ENCODE measurements at places on chromosomes 1 and 21. TPM values are rescaled to one million over a fixed set of nuclear protein-coding genes. Genes with fewer than 3 reads are reported as not detected.

The MYBPHL gene
- 62.2 TPM for total RNA-seq

DNA sequence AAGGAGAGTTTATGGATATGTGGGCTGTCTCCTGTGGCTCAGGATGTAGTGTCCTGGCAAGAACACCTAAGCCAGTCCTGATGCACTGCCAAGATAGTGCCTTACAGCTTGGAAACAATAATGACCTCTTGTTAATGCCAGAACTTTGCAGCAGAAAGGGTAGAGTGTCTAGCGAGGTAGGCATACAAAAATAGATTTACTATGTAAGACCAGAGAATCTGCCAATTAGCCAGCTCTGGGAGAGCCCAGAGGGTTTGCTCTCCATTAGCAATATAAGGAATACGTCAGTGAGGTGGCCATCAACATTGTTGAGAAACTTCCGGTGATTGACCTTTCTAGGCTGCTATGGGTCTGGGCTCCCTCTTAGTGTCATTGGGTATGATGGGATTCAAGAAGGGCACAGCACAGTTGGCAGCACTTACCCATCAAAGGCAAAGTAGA is 178.5 kb upstream of the GALNT2 start:
- peak; percentile 23 for DNase-seq

GRCh38 chr1:85048296-85049064 is at the start of gene MCOLN3:
Gene MCOLN3 (minus strand): TSS chr1:85048500. CDS start chr1:85045360, 3,140 bp downstream.
- DNase-seq, result no peak

- DNase-seq, result peak; percentile 85
Measured at GRCh38 chr1:45913183-45913683, 109.8 kb downstream of the MAST2 start.

The LDLRAD1 gene
- not detected for total RNA-seq

DNA sequence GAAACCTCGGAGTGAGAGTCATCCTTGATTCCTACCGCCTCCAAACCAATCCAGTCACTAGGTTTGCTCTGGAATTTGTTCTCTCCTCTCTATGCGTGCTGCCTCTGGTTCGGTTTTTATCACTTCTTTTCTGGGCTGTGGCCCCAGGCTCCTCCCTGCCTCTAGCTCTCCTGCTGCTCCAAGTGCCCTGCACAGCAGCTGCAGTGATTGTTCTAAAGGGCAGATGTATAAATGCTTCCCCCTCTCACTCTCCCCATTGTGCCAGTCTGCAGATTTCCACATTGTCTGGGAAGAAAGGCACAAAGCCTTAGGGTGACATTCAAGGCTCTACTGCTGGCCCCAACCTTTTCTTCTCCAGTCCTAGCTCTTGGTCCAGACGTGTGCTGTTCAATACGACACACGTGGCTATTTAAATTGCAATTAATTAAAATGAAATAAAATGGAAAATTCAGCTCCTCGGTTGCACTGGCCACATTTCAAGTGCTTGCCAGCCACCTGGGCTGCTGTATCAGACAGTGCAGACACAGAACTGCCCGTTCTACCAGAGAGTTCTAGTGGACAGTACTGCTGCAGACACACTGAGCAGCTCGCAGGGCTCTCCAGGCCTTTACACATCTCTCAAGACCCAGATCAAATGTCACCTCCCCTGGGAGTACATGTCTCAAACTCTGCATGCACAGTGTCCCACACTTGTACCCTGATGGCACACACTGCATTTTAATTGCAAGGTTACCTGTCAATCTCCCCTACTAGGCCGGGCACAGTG is 12.4 kb downstream of the TRIM62 start:
- DNase-seq, result no peak

The LIN28A gene
- not detected for total RNA-seq

The FAM110D gene
- total RNA-seq, result 4.3 TPM

The DVL1 gene
- total RNA-seq, result 75.0 TPM

DNA sequence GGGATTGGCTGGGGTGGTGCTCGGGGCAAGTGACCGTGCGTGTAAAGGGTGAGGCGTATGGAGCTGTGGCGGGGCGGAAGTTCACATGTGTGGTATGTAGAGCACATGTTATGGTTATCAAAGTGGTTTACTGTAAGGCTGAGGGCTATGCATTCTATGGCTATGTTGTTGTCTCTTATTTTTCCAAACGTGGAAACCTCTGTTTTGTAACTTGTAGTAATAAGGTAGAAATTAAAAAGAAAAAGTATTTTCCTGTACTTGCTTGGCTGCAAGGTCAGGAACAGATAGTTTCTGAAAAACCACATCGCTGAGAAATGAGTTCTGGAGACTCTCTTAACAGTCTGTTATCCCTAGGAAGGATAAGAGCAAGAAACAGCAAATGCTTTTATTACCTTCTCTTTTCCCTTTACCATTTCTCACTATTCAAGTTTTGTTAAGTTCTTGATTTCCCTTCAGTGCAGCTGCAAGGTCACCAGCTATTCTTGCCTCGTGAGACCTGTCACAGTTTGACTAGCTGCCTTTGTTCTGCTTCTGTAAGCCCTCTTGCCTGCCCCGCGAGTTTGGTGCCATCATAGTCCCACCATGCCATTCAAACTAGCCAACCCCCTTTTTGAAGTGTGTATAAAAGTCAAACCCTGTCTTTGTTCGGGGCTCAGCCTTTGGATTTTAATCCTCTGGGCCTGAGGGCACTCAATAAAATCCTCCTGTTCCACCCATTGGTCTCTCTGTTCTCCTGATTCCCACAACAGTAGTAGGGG is 9.5 kb downstream of the RNU1-2 start:
- no peak for DNase-seq

The FOXE3 gene
- not detected for total RNA-seq

GRCh38 chr1:41559331-41559730 is 74.8 kb upstream of the EDN2 start:
- DNase-seq, result no peak

GRCh38 chr21:22965455-22966135 is 1967.4 kb downstream of the NCAM2 start:
- DNase-seq, result no peak

The RNU1-3 gene
- not detected for total RNA-seq

The TACSTD2 gene
- total RNA-seq, result 0.71 TPM

DNA sequence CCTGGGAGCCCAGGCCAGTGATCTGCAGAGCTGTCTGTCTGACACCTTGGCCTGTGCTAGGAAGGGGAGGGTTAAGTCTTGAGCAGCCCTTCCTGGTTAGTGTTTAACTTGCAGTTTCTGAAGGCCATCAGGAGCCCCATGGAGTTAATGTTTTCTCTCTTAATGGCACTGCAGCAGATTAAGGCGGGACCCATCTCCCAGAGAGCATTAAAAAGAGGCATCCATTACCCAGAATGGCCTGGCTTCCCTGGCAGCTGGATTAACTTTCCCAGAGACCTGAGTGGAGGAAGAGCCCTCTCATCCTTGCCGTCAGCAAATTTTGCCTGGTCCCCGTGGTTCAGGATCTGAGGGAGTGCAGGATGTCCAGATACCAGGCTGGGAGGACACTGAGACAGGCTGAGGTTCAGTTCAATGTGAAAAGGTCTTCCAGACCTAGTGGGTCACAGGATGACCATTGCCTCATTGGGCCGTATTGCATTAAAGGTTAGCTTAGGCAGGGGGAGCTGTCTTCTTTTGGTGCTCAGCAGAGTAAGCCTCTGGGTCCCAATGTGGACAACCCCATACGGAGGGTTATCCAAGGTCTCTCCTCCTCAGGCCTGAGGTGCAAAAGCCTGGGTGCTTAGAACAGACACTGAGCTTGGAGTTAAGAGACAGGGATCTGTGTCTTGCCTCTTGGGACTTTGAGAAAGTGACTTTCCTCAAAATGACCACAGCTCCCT is 522.6 kb downstream of the PTPRU start:
- DNase-seq, result peak; percentile 52

- no peak for DNase-seq
Measured at GRCh38 chr1:32321712-32322291, 14.2 kb downstream of the MARCKSL1 start.

The IL20 gene
- 0.20 TPM for total RNA-seq

DNA sequence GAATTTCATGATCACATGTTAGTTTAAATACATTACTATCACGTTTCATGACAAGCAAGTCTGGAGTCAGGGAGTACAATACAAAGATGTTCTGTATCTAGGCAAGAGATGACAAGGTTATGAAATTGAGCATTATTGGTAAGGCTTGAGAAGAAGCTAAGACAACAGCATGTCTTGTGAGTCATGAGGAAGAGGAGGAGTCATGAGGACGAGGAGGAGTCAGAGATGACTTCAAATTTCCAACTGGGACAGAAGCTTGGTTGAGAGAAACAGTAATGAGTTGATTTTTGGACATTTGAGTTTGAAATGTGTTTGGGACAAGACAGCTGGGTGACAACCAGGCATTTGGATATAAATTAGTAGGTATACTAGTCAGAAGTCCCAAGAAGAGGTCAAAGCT is 4.3 kb upstream of the UBE2U start:
- DNase-seq, result no peak

The FMOD gene
- total RNA-seq, result 34.2 TPM

DNA sequence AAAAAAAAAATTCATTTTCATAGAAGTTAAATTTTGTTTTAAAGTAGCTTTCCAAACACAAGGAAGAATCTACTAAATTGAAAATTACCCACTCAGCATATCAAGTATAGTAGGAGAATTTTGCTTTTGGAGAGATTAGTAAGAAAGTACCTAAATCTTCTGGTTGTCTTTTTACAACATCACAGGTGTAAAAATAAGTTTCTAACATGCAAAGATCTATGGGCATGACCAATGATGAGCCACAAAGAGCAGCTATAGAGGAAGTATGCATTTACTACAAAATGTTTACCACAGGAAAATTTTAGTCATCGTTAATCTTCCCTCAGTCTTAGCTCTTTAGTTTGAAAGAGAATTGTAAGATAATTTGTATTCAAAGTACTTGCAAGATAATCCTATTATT is 28.1 kb downstream of the ANGPTL3 start:
- DNase-seq, result no peak

The SLC5A9 gene
- not detected for total RNA-seq

- no peak for DNase-seq
Measured at GRCh38 chr1:220526294-220526693, 1.6 kb upstream of the MARK1 start.

DNA sequence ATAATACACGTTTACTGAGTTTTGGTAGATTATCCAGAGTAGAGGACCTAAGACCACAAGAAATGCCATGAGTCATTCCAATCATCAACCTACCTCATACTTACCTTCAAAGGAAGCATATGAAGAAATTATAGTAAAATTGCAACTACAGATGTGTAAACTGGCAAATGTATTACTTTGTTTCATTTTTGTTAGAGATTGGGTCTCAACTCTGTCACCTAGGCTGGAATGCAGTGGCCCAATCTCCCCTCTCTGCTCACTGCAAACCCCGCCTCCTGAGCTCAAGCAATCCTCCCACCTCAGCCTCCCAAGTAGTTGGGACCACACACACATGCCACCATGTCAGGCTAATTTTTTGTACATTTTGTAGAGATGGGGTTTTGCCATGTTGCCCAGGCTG is 5.2 kb downstream of the TMCO1 start:
- DNase-seq, result no peak

The AHDC1 gene
- 23.5 TPM for total RNA-seq

DNA sequence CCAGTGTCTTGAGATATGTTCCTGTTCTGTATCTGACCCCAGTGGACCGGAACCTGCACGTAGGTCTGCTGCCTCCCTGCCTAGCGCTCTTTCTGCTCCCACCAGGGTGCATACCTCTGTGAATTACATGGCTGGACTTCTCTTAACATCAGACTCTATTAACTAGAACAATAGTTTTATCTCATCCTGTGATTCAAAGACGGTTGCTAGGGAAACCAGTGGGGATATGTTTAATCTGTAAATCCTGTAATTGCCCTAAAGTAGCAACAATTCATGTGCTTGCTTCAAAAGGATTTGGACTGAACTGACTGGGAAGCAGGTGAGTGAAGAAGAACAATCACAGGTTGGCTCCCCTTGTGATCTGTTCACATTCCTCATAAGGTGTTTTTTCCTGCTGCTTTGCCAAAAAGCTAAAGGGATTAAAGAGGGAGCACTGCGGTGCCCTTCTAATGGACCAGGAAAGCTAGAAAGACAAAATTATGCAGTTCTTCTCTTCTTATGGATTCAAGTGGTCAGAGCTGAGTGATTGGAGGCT is 52.7 kb upstream of the DIRAS3 start:
- DNase-seq, result no peak

DNA sequence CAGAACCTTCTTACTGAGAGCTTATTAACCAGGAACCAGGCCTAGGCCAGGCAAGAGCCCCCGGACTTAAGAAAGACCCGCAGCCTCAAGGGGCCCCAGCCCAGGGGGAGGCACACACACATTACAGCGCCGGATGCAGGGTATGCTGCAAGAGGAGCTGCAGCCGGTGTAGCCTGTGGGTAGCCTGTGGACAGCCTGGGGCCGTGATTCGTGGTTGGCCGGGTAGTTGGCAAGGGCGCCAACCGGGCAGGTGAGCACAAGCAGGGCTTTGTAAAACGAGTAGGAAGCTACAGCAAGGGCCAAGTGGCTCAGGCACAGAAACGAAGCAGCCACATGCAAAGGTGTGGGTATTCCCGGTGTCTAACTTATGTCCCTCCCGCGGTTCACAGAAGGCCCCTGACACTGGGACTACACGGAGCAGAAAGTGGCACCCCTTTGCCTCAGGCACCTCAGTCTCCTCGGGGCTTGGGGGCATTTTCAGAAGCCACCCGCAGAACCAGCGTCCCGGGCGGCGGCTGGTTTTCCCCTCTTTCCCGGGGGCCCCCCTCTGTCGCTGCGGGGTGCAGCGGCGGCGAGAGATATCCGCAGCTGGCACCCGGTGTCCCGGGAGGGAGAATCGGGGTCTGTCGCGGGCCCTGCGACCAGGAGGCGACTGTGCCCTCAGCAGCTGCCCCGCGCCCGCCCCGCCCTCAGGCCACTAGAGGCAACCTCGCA is 40.8 kb downstream of the KIAA1614 start:
- no peak for DNase-seq

The SYT6 gene
- not detected for total RNA-seq

The A3GALT2 gene
- total RNA-seq, result not detected
